ENCODE measurements at places on chromosomes 7 and 10.

DNA sequence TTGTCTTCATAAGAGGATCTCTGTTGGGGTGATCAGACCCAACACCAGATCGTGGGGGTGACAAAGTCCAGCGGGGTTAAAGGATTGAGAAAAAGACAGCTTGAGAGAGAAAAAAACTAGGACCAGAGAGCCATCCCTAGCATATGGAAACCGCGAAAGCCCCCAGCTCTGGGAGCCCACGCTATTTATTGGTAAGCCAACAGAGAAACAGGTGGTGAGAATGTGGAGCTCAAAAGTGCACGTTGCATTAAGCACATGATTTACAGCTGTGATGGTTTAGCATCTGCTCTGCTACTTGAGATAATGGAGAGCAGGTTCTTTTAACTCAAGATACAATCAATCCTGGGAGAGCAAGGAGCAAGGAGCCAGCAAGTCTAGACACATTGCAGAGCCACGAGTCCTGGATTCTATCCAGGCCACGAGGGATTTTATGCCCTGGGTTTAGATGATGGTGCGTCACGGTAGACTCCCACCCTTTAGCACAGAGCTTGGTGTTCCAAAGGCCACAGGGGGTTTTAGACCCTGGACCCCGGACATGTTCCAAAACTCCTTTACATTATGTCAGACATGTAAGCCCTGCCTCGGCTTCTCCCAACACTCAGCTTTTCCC, 755.2 kb upstream of the SORCS1 start:
- no peak for DNase-seq

GRCh38 chr10:63157845-63158624, 24.9 kb downstream of the NRBF2 start:
- DNase-seq, result no peak

DNA sequence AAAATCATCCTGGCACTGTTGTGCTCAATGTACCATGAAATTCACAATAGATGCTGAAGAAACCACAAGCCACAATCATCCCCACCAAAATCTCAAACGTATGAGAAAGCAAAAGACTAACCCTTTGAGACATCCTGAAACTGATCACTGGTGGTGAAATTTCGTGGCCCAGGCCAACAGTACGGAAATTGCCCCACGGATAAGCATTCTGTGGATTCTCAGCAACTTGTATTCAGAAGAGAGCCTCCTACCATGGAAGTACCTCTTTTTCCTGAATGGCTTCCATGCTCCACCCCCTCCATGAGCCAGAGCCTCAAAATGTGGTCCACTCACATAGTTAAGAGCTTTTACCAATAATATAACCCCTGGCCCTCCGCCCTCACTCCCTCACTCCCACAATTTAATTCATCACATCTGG, 163.9 kb upstream of the AUTS2 start:
- no peak for DNase-seq

DNA sequence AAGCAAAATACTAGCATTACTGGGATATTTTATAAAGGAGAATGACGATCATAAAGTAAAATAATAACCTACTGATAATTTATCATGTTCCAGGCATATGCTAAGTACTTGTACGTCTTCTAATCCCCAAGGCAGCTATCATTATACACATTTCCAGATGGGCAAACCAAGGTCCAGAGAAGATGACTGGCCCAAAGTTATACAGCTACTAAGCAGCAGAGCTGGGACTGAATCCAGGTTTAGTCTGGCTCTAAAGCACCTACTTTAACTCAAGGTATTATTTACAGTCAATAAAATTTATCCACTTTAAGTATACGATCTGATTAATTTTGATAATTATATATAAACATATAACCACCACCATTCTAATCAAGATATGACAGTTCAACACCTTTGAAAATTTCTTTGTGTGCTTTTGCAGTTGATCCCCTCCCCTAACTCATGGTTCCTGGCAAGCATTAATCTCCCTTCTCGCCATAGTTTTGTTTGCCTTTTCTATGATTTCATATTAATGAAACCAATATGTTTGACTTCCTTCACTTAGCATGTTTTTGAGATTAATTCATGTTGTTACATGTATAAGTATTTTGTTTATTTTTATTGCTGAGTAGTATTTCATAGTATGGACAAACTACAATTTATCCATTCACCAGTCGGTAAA, 126.7 kb downstream of the CPEB3 start:
- DNase-seq, result no peak

DNA sequence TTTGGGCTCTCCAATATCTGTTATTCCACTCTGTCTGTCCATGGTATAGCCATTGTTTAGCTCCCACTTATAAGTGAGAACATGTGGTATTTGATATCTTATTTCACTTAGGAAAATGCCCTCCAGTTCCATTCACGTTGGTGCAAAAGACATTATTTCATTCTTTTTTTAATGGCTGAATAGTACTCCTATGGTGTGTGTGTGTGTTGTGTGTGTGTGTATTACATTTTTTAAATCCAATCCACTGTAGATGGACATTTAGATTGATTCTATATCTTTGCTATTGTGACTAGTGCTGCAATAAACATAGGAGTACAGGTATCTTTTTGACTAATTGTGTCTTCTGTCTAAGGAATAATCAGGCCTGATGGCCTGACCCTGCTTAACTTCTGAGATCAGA, 7.4 kb upstream of the CPED1 start:
- DNase-seq, result no peak

GRCh38 chr7:29561271-29561670, 2.4 kb upstream of the PRR15 start:
- DNase-seq, result no peak

DNA sequence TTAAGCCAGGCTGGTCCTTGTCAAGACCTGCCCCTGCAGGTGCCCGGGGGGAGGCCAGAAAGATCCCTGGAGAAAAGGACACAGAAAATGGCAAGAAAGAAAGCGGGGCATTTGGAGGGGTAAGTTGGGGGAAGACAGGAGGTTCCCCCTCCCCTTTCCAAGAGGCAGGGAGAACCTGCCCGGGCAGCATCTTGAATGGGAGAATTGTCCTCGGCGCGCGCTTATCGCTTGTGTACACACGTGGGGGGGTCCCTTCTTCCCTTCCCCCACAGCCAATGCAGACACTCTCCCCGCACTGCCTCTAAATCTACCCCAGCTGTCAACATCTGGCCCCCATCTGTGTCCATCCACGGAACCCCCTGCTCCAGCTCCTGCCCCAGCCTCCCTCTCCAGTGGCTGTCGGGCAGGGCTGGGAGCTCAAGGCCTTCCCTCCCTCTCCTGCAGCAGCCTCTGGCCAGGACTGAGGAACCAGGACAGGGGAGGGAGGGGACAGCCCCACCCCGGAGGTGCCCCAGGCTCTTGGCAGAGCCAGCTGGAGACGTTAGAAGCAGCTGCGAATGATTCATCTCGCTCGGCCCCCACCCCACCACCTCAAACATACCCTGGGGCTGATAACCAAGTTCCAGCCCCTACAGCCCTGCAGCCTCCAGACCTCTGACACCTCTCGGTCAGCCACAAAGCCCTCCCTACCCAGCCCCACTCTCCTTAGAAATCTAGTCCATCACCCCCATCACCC, 25.3 kb downstream of the EPHB4 start:
- DNase-seq, result no peak

DNA sequence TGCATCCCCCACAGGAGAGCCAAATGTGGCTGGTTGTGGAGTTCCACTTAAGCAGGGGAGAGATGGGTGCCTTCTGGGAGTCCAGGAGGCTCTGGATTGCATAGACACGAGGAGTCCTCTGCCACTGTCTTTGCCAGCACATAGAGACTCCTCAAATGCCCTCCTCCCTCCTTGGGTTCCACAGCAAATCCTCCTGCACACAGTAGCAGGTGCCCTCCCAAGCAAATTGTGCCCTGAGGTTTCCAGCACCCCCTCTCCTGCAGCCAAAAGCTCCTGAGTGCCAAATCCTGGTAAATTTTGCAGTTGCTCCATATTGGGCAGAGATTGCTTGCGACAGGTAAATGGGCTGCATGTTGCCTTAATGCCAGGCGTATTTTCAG, 5.8 kb downstream of the EVX1 start:
- no peak for DNase-seq

DNA sequence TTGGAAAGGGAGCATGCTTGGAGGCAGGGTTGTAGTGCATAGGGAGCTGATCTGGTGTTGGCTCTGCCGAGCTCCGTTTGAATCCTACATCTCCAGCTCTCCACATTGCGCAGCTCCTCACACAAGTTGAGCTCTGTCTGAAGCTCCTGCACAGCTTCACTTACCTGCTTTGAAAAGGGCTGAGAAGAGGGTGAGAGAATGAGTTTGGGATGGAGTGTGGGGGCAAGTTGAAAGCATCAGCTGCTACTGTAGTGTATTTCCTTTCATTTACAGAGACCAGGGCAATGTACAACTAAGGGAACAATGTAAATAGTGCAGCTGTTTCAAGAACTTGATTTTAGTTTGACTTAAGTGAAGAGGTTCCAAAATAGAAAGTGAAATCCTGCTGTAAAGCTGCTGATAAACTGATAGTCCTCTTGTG, 88.5 kb downstream of the VTI1A start:
- DNase-seq, result no peak

DNA sequence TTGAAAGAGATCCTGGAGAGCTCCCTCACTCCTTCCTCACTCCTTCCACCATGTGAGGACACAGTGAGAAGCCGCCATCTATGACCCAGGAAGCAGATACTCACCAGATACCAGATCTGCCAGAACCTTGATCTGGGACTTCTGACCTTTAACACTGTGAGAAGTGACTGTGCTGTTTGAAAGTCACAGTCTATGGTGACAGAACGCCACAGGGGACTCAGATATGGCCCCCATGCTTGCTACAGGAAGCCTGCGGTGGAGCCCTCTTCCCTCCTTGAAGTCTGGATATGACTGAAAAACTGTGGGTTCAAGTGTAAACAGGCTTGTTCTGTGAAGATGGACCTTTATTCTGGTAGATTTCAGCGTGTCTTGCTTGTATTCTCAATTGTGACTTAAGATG, 297.8 kb downstream of the KLF6 start:
- DNase-seq, result no peak

DNA sequence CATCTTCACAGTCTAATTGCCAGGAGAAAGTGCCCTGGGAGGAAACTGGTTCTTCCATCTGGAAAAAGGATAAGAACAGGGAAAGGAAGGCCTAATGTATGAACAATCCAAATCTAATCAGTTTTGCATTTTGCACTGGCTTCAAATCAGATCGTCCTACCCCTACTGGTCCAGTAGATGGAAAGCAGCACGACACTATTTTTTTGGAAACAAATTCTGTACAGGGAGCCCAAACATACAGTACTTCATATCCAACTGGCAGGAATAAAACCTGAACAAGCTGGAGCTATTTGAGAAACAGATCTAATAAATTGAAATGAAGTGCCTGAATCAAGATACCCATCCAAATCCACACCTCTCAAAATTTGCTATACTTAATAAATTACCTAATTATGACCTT, 36.5 kb downstream of the ETV1 start:
- DNase-seq, result no peak

GRCh38 chr7:8082762-8083161, 114.2 kb downstream of the GLCCI1 start:
- no peak for DNase-seq

- DNase-seq, result no peak
These were observed 48.7 kb downstream of the EPC1 start for GRCh38 chr10:32298075-32298812.

- no peak for DNase-seq
These were observed 28.2 kb downstream of the PUS7 start for GRCh38 chr7:105493923-105494315.

- no peak for DNase-seq
These were observed 14.3 kb downstream of the GTPBP4 start for GRCh38 chr10:1002425-1003006.

- DNase-seq, result no peak
These were observed 114.6 kb downstream of the ARL4A start for GRCh38 chr7:12802070-12802469.

DNA sequence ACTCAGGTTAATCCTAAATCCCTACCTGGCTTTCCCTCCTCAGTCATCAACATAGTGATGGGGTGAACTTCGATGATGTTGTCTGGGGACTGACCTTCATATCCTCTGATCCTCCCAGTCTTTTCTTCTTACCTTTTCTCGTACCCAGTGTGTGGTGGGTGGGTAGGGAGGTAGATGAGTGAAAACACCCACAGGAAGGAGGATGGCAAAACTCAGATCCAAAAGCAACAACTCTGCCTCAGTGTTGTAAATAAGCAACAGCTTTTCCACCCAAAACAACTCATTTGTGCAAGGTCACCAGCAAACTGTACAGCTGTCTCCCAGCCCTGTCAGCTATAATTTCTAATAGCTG, 38.6 kb downstream of the VOPP1 start:
- no peak for DNase-seq

All from esophagus squamous epithelium (tissue), 5 donors.